ENCODE measurements at places on chromosomes 2 and 18.

GRCh38 chr18:49751427-49752094 is 61.8 kb downstream of the ACAA2 start:
- DNase-seq = no peak

- DNase-seq = no peak
Observed at GRCh38 chr2:105538840-105539239, 140.0 kb upstream of the FHL2 start.

DNA sequence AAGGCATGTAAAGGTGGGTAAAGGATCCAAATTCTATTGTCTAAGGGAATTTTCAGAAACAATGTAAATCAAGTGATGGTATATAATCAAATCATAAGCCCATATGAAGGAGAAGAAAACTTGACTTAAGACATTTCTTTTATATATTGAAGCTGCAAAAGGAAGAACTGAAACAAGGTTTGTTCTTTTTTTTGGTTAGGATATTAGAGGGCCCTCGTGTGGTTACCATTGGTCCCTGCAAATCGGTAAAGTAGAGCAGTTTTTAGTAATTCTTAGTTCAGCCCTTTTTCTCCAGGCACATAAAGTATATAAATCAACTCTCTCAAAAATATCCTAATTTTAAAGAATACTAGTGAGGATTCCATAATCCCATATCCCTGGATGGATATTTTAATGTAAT is 105.6 kb upstream of the STK17B start:
- peak; percentile 12 for DNase-seq

DNA sequence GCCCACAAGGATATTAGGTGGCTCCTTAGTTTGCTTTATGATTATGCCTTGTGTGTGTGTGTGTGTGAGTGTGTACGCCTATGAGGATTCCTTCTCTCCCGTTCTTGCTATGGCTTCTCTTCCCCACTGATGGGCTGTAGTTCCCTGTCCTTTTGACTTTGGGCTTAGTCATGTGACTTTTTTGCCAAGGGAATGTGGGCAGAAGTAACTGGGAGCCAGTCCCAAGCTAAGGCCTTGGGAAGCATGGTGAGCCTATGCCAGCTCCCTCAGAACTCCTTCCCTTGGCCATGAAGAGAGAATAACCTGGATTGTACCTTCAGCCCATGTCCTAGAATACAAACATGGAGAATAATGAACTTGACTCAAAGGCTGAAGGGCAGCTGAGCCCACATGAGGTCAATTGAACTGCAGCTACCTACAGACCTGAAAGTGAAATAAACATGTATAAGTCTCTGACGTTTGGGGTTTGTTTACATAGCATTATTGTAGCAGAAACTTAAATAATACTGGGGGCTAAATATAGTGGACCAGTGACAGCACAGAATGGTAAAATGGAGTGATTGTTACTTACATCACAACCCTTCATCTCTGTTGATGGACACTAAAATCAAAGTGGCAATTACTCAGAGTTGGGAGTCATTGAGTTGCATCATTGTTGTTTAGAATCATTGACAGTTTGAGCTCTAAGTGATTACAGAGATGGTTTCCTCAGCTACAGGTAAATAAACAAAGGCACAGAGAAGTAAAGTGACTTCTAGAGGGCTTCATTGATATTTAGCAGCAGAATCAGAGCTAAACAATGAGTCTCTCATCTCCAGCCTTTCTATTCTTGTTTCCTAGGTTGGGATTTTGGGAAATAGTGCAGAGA is 15.3 kb upstream of the IL36G start:
- no peak for DNase-seq

DNA sequence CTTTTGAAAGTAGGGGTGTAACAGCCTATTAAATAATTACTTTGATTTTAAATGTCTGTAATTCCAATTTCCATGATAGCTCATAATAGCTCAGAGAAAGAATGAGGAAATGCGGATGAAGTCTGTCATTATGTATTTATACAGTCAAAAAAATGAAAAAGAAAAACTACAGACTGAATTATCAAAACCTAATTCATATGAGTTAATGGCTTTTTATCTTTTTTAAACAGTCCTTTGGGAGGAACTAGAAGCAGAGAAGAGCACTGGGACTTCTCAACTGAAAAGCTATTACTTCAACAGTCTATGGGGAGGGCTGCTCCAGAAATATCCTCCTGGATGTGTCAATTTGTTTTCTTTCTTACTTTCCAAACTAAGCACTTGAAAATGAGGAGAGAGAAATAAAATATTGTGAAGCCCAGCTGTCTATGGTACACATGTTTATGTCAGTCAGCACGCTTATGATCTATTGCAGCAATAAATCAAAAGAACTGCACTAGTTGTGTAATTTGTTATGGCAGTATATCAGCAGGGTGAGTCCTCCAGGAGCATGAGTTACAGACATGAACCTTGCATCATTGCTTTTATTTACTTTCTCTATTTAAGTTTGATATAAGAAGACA is 1550.2 kb downstream of the LRP1B start:
- peak; percentile 46 for DNase-seq

- no peak for DNase-seq
Observed at GRCh38 chr18:13464432-13465123, 246.0 kb downstream of the LDLRAD4 start.

- DNase-seq = no peak
Observed at GRCh38 chr2:173823543-173823939, 141.6 kb downstream of the SP3 start.

GRCh38 chr2:23944976-23945375 is 4.7 kb downstream of the UBXN2A start:
- DNase-seq = no peak

DNA sequence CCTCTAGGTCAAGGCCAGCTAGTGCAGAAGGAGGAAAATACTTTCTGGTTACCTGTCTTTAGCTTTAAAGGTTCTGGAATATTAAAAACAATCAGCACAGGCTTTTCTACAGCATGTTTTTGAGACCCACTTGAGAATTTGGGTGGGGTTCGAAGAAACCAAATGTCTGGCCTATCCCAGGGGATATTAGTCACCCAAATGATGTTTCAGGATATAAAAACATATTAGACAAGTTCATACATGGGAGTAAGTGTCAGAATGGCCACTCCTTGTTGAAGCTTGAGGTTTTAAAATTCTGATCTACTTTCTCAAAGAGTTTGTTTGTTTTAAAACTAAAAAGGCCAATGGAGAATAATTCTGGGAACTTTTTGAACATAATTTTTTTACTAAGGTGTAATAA is 158.6 kb upstream of the DLX2 start:
- DNase-seq = no peak

DNA sequence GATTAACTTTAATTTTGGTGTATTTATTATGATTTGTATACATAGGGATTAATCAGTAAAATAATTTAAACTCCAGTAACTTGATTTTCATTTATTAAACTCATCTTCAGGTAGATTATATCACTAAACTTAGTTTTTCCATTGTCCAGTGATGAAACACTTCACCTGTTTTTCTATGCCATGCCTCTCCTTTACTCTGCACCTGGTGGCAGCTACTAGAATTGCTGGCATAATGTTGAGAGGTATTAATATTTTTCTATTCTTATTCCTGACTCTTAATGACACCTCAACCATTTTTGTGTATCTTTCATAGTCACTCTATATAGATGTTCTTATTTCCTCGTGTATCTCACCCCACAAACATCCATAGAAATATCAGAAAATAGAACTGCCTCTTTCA is 940.3 kb upstream of the CRIM1 start:
- no peak for DNase-seq

DNA sequence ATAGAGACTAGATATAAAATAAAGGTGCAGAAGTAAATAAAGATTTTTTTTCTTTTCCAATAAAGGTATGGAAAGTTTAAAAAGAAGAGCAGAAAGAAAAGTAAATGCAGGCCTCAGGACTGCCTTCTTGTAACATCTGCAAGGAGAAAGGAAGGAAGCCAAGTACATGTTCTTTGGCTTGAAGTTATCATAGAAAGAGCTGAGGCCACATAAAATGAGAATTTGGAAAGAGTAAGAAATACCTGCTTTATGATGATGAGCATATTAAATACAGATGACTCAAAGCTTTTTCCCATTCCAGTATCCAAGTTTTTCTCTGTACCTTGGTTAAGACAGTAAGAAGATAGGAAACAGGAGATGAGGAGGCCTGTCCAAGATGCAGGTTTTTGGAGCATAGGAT is 25.3 kb upstream of the UBE2E3 start:
- DNase-seq = no peak

- no peak for DNase-seq
Observed at GRCh38 chr2:55384786-55385185, 34.9 kb downstream of the CCDC88A start.

DNA sequence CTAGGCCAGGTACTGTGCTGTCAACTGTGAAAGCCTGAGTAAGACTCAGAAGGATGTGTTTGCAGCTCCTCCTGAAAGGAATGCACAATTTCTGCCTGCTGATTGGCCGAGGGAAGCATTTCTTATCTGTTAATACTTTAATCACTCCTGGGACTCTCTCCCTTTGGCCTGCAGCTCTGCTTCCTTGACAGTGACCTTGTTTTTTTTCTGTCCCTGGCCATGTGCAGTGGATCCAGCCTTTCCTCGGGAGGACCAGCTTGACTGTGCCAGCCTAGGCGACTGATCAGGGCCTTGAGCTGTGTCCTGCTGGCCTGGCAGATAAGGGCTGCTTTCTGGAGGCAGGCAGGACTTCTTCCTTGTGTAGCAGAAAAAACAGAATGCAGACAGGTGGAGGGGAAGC is 10.0 kb downstream of the RNF144A start:
- DNase-seq = no peak

DNA sequence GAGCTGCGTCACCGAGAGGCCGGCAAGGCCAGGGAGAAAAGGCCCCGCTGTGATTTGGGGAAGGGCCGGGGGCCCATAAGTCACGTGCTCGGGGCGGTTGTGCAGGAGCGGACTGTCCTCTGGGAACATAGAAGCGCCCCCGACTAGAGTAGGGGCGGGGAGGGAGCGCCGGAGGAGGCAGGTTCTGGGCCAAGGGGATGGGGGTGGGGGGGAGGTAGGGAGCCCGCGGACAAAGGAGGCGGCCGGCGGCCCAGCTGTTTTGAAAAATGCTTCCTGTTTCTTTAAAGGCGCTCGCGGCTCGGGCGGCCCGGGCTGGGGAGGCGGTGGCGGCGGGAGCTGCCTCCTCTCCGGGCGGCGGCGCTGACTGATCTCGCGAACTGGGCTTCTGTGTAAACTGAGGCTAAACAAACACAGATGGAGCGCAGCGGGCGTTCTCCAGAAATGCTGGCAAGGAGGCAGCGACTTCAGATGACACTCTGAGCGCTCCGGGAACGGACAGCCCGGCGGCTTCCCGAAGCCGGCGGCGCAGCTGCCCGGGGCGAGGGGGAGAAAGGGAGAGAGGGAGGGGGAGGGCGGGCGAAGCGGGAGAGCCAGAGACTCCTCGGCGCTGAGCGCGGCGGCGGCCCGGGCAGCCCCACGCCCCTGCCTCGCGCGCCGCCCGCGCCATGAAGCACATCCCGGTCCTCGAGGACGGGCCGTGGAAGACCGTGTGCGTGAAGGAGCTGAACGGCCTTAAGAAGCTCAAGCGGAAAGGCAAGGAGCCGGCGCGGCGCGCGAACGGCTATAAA is at the start of gene ATOH8:
ATOH8 (plus strand) TSS at position 467 of the 788 bp plus-strand sequence; CDS start at position 666, 199 bp downstream.
- DNase-seq = peak; percentile 79

DNA sequence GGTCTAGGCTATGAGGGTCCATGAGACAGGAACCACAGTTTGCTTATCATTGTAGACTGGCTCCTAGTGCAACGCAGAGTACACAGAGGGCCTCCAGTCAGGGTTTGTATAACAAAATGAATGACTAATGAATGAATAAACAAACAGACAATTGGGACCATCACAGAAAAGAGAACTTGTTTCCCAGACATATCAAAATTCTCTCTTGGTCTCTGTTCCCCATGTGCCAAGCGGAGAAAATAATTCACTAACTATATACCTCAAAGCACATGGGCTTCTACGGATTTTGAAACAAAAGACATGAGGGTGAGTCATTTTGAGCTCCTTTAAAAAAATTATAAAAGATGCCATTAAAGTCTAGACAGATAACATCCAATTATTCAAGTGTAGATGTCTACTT is 28.0 kb downstream of the INO80C start:
- DNase-seq = no peak

- no peak for DNase-seq
Observed at GRCh38 chr18:49301608-49302007, 158.8 kb downstream of the DYM start.

DNA sequence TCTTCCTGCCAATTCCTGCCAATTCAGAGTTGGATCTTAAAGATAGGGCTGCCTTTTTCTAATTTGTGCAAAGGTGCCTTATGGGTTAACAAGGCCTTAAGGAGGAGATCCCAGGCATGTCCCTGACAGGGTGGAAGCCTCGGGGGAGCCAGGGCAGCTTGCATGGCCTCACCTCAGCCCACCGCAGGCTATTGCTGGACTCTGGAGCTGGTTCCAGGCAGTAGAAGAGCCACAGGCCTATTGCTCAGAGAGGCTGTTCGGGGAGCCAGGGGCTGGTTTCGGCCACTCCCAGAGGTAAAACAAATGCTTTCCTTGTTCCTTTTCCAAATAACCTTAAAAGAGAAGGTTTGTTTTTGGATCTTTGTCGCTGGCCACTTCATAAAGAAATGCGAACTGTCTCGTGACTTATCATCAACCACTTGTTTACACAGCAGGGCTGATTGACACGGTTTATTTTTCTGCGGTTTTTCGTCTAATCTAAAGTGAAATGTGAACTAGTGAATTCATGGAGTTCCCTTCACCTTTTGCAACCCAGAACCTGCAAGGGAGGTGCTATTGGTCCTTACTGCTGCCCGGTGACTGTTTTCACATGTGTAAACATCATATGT is 108.6 kb downstream of the APOB start:
- no peak for DNase-seq

GRCh38 chr2:96899413-96899741 is 29.5 kb upstream of the SEMA4C start:
- no peak for DNase-seq

DNA sequence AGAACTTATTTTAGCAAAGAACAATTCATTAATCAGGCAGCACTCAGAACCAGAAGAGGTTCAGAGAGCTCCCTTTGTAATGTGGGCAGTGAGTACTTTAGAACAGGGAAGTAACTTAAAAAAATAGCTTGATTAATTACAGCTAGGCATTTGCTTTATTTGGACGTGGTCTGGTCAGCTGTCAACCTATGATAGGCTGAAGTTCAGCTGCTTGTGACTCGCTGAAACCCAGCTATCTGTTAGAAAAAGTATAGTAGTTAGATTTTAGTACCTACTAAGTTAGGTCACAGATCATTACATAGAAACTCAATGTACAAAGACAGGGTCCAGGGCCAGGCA is 40.0 kb downstream of the PKDCC start:
- no peak for DNase-seq

GRCh38 chr2:165950438-165950837 is 3.1 kb downstream of the TTC21B start:
- DNase-seq = no peak

DNA sequence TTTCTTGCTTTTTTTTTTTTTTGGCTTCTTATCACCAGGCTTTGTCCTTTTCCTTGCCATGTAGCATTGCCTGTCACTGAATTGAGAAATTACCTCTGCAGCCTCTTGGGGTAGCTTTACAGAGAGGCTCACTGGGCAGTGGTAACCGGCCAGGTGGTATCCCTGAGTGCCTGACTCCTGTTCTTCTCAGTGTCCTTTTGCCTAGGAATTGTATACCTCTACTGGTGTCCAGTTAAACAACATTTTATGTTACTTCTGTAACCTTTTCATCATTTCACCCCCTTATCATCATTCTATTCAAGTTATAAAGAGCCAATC is 523.9 kb downstream of the BCL11A start:
- DNase-seq = no peak

- peak; percentile 6 for DNase-seq
Observed at GRCh38 chr2:150735894-150736498, 248.5 kb upstream of the RND3 start.
